GM13977 (cell line): ENCODE measurements at places on chromosomes 1 and 21.

- no peak for DNase-seq
These were observed 60.9 kb downstream of the AK5 start for GRCh38 chr1:77342745-77343144.

DNA sequence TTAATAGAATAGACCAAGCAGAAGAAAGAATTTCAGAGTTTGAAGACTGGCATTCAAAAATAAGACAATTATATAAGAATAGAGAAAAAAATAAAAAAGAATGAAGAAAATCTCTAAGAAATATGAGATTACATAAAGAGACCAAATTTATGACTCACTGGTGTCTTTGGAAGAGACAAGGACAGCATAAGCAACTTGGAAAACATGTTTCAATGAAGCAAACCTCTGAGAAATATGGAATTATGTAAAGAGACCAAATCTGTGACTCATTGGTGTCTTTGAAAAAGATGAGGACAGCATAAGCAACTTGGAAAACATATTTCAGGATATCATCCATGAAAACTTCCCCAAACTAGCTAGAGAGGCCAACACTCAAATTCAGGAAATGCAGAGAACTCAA is 60.4 kb upstream of the LYPLAL1 start:
- DNase-seq, result no peak

DNA sequence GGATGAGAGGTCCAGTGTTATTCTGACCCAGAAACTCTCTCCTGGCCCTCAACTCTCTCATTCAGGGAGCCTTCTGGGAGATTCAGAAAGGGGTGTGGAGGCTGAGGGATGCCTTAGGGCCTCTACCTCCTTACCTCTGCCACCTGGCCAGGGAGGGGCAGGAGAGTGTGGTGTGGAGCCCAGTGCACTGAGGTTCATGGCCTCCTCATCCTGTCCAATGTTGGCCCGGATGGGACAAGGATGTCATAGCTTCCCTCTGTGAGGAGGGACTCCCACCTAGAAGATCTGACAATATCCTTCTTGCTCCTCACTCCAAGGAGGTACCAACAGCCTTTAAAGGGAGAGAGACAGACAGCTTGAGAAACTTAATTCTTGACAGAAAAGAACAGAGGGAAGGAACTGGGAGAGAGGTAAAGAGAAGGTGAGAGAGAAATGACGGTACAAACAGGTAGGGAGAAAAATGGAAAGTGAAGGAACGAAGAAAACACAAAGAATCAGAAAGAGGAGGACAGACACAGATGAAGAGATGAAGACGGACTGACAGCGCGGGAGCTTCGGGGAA is 779 bp downstream of the BEND5 start:
- no peak for DNase-seq

DNA sequence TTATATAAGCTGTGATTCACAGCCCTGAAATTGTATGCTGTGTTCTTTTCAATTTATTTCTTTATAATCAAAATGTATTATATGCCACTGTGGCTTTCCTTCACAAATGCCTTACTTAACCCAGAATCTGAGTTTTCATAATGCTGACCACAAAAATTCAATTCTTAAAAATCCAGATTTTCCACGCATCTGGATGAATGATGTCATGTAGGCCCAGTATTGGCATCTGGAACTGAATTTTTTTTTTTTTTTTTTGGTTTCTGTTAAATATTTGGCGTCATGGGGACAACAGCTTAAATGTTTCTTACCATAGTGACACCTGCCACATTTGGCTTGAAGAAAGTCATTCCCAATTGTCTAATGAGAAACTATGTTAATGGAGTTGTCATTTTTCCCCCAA is 296.8 kb downstream of the TM2D1 start:
- DNase-seq, result no peak

DNA sequence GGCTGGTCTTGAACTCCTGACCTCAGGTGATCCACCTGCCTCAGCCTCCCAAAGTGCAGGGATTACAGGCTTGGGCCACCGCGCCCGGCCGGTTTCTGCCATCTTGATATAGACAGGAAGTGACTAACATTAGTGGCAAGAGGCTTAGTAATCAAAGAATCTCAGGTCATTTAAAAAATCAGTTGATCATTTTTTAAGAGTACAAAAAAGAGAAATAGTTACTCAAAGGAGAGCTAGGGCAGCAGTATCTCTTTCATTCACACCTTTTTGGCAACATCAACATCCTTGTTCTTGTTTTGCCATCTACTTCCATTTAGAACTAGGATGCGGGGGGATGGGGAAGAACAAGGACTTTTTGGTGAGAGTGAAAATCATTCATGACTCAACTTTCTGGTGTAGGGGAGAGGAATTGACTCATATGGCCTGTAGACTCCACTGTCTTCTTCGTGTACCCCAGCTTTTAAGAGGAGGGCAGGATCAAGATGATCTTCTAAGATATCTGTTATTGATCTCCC is 8.8 kb downstream of the FCRLB start:
- peak; percentile 25 for DNase-seq

GRCh38 chr1:174967845-174968705 is 31.7 kb upstream of the CACYBP start:
- no peak for DNase-seq

DNA sequence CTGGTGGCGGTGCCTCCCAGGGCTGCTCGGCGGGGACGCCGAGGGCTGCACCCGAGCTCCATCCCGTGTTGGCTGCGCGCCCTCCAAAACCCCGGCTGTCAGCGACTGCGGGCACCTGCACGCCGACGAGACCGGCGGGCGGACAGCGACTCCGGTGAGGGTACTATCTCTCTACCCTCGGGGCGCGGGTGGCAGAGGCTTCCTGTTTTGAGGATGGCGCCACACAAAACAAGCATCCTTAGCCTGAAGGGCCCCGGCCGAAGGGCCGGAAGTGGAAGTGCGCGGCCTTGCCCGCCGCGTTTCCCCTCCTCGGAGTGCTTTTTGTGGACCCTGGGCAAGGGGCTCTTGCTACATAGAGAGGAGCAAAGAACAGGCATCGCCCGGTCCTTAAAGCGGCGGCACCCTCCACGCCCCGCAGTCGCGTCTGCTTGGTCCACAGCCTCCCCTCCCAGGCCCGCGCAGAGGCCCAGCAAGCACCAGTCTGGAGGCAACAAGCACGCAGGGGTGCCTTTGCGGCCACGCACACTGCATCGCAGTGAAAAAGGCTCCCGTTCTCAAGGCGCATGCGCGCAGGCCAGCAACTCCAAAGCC is 561 bp upstream of the COQ8A start:
- no peak for DNase-seq
